ENCODE measurements at places on chromosomes 16 and 17.

DNA sequence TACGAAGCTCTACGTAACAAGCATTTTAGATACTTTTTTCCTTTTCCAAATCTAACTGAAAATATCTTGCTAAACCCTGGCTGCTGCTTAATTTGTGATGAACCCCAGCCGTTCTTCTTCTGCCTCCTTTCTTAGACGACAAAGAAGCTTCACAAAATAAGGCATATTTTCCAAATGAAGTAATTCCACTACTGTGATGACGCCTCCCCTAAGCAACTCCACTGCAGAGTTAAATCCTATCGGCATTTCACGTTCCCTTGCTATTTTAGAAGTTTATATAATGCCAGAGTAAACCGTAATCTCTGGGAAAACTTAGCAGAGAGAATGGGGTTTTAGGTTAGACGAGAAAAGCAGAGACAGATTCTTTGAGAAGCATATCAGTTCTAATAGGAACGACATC, 683.1 kb upstream of the SALL1 start:
- DNase-seq, result no peak

DNA sequence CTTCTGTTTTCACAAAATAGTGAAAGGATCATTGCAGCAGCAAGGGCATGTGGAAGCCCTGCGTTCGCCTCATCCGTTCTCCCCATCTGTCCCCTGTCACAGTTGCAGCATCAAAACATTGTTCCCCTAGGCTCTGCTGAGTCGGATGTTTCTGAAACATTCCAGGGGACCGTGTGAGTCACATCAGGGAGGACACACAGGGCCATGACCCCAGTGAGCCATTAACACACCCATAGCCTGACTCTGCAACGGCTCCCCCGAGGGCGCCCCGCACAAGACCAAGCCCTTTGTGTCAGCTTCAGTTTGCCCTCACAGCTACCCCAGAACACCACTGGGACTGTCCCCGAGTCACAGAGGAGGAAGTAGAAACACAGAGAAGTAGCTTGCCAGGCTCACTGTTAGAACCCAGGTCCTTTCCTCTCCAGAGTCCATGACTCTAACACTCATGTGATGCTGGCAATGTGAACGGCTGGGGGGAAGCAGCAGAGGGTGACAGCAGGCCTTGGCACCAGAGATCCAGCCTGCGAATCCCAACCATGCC, 63.3 kb upstream of the HSBP1 start:
- no peak for DNase-seq

GRCh38 chr17:29148790-29149430, 31.3 kb downstream of the MYO18A start:
- peak; percentile 89 for DNase-seq

GRCh38 chr17:45230787-45231480, 9.2 kb downstream of the FMNL1 start:
- DNase-seq, result no peak

GRCh38 chr17:63124536-63124935, 158.5 kb downstream of the TANC2 start:
- DNase-seq, result no peak

DNA sequence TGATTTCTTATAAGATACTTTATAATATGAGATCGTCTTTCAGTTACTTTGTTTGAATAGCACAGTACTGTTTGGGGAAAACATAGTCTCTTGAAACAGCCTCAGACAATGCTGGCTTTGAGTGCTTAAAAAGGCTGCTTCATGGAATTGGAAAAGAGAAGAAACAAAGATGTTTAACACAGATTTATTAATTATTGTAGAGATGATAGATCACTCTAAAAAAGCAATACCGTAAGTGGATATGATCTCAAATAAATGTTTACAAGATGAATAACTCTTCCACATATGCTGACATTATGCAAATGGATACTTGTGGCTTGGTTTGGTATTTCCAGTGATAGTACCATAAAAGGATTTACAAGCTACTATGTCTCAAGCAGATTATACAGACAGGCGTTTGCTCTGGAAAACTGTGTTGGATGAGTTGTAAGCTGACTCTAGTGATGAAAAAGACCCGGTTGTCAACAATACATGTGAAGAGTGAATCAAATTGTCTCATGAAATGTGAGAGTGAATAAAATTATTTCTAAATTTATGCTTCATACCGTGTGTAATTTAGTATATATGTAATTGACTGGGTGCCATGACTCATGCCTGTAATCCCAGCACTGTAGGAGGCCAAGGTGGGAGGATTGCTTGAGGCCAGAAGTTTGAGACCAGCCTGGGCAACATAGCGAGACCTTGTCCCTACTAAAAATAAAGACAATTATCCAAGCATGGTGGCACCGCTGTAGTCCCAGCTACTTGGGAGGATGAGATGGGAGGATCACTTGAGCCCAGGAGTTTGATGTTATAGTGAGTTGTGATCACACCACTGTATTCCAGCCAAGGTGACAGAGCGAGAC, 105.4 kb downstream of the FTO start:
- no peak for DNase-seq

DNA sequence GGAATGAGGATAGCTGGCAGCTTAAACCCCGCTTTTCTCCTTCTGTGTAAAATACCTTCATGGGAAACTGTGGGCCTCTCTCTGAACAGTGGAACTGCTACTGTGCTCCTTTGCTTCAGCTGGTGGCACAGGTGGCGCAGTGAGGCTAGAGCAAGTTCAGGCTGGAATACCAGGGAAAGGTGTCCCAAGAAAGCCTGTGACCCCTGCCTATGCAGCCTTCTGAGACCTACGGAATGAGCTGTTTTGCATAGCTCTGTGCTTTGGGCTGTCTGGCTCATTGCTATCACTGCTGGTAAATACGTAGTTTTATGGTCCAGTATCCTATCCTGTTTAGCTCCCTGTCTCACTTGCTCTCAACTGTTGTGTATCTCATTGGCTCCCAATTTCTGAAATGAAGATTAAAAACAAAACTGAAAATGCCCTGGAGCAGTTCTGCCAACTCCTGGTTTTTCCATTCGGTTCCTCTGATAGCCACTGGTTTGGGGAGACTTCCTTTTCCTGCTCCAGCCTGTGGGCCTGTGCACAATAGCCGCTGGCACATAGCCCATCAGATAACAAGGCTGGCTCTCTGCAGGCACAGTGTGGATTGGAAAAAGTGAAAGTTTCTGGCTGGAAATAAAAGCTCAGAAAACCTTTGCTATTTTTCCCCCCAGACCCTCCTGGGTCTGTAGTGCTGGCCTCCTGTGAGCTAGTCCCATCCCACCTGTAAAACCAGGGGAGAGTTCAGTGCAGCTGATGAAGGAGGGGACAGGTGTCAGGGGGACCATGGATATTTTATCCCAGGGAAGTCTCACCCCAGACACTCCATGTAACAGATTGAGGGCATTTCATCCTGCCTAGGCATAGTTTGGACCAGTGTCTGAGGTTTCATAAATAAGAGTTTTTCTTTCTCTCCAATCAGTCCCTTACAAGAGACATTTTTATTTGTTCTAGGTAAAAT, 24.0 kb downstream of the LIMD2 start:
- DNase-seq, result no peak

GRCh38 chr17:48037036-48037837, at the start of gene COPZ2:
TSS of gene COPZ2 (minus strand) at chr17:48037797. CDS start at chr17:48037777, 20 bp downstream.
- no peak for DNase-seq

GRCh38 chr17:76106703-76107102, 3.1 kb upstream of the EXOC7 start:
- DNase-seq, result no peak

- no peak for DNase-seq
These were observed 7.3 kb upstream of the SERPINF1 start for GRCh38 chr17:1754430-1755112.

GRCh38 chr16:56102183-56102686, 89.1 kb upstream of the GNAO1 start:
- no peak for DNase-seq

DNA sequence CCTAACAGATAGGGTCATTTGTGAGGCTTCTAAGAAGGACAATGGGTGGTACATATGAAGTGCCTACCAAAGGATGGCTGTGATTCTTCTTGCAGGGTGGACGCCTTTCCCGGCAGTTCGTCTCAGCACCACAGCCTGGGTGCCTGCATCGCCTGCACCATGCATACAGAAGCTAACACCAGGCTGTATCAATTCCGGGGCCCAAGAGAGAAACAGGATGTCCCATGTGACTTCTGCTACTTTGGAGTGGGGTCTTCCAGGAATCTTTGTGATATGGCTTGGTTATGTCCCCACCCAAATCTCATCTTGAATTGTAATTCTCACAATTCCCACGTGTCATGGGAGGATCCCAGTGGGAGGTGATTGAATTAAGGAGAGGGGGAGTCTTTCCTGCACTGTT, 251.6 kb upstream of the TNRC6C start:
- DNase-seq, result no peak

- DNase-seq, result no peak
These were observed 3.9 kb downstream of the MRPL28 start for GRCh38 chr16:366476-366875.

DNA sequence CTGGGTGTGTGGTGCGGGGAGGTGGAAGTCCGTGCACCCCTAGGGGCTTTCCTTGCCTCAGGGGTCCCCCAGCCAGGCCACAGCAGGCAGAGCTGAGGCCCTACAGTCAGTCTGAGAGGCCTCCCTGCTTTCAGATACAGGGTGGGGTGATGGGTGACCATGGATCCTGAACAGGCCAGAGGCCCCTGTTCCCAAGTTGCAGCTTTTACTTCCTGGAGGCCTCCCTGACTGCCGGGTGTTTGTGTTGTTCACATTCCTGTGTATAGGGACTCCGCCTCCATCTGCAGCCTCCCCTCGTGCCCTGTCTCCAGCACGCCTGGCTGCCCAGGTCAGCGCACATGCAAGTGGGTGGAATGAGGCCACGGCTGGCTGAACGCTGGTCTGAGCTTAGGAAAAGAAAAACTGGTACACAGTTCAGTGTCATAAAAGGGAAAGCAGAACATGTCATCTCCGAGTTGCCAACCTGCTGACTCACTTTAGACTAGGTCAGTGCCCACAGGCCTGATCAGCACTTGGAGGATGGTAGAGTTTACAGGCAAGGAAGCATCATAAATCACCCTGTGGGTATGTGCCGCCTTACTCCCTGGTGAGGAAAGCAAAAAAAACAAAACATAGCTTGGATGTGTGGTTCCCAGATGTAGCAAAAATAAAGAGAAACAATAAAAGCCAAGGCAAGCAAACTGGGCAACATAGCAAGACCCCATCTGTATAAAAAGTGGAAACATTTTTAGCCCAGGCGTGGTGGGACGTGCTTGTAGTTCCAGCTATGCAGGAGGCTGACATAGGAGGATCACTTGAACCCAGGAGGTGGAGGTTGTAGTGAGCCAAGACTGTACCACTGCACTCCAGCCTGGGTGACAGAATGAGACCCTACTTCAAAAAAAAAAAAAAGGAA, 6.2 kb upstream of the SLC7A6 start:
- DNase-seq, result no peak

DNA sequence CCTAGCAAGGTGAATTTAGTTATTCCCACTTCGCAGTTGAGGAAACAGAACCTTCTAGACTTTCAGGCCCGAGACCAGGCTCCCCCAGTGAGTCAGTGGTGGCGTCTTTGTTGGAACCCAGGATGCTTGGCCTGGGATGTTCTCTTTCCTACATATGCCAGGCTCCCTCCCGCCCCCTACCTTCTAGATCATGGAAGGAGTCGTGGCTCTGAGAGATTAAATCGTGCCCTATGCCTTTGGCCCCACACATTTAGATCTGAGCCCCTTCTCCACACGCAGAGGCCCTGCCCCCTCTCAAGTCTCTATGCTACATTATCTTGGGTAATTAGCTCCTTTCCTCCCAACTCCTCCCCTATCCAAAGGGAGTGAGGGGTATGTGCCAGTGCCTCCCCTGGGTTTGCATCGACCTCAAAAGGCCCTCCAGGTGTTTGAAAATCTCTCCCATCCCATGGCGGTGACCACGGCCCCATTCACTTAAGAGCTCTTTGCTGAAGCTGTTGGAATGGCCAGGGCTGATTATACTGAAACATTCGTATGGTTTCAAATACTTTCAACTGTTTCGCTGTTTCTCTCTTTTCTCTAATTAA, 3.0 kb downstream of the NGFR start:
- DNase-seq, result no peak

DNA sequence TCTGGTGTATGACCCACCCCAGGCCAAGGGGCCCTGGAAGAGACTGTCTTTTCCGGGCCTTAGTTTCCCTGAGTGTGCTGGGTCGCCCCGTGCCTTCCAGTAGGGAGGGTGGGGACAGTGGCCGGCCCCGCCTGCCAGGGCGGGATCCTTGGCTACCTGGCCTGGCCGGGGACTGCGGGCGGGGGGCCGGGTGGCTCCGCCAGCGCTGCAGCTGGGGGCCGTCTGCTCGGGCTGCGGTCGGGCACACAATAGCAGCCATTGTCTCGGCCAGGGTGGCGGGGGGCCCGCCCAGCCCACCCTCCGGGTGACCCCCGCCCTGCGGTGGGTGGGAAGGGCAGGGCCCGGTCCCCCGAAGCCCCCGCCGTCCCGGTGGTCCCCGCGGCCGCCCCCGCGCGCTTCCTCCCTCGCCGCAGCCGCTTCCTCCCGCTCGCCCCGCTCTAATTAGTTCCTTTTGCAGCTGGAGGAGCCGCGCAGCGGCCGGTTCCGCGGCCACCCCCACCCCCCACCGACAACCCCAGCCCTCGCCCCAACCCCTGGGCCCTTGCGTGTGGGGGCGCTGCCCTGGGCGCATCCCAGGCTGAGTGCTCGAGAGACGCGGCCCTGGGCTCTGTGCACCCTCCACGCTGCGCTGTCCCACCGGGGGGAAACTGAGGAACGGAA, 11.6 kb downstream of the GLIS2 start:
- DNase-seq, result no peak

- no peak for DNase-seq
These were observed 443.6 kb downstream of the WWOX start for GRCh38 chr16:78543023-78543422.

DNA sequence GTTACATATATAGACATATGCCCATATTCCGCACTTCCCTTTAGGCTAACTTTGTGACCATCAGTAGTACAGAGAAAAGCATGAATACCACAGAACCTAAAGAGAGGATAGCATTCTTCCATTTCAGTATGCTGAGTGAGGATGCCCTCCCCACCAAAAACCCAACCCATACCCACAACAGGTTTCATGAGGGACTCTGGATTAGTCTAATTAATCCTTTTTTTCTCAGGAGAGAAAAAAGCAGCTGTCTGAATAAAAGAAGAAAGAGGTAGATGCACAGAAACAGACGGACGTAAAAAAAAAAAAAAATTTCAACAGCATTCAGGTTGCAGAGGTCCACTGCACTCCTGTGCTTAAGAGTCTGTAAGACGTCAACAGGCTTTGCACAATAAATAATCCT, 6.7 kb downstream of the MMD start:
- DNase-seq, result no peak

GRCh38 chr16:27951489-27952120, 111.9 kb downstream of the GSG1L start:
- no peak for DNase-seq

DNA sequence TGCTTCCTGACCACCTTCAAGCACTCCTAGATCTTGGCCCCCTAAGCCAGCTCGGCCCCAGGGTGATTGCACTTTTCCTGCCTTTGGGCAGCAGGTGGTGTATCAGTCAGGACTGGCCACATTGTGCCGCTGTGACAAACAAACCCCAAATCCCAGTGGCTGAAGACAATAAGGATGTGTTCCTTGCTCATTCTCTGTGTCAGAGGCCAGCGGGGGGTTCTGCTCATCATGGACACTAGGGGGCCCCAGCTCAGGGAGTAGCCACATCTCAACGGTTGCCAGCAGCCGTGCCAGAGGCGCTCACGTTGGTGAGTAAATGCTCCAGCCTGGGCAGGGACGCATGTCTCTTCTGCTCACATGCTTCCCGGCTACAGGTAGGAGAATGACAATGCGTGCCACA, 60.4 kb downstream of the ZDHHC7 start:
- DNase-seq, result no peak

- DNase-seq, result no peak
These were observed 29.5 kb downstream of the PSME3IP1 start for GRCh38 chr16:57156351-57156703.

Data from stimulated activated CD4-positive, alpha-beta T cell treated with anti-CD3 and anti-CD28 coated beads, Interleukin-1b, Interleukin-23, amount 100 ng/mL, for 1 hour (primary cell).